ENCODE measurements at places on chromosomes 16 and 17.

DNA sequence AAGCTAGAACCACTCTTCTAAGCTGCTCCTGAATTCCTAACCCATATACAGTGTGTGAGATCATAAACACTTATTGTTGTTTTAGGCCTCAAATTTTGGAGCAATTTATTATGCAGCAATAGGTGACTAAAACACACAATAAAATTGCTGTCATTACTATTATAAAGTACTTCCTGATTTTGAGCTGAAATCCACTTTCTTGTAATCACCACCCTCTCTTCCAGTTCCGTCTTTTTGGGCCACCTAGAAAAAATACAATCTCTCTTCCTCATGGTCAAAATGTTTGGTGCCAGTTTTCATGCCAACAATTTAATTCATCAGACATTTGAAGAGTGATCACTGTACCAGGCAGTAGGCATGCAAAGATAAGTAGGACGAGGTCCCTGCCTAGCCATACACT, 43.3 kb upstream of the NF1 start:
- no peak for DNase-seq

- DNase-seq: no peak
Observed at GRCh38 chr16:52757746-52758472, 211.0 kb upstream of the TOX3 start.

GRCh38 chr17:16439811-16440351, 24.5 kb downstream of the TRPV2 start:
- no peak for DNase-seq

- no peak for DNase-seq
Observed at GRCh38 chr16:89219365-89219764, 1.9 kb downstream of the ZNF778 start.

GRCh38 chr16:87207509-87207908, 109.7 kb downstream of the C16orf95 start:
- peak; percentile 93 for DNase-seq

DNA sequence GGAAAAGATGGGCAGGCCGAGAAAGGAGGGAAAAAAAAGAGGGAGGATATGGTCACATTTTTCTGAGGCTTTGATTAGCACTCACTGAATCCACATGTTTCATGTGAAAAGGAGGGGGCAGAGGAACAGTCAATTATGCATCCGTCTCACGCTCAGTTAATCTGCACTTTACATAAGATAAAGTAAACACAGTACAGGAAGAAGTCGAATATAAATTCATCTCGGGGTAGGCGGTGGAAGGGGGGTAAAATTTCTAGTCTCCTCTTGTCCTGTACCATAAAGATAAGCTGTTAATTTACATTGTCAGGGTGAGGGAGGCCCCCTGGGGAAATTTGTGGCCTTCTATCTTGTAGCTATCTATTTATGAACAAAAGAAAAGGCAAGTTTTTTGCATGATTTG, 73.1 kb upstream of the CES5A start:
- DNase-seq: no peak

- no peak for DNase-seq
Observed at GRCh38 chr17:44221862-44222111, 2.3 kb upstream of the UBTF start.

GRCh38 chr16:88750854-88751253, 34.2 kb downstream of the PIEZO1 start:
- no peak for DNase-seq

- peak; percentile 56 for DNase-seq
Observed at GRCh38 chr16:726438-727290, at the start of the genes CCDC78 and HAGHL. CCDC78 (minus strand) TSS chr16:726443; CDS start chr16:726367, 76 bp downstream. HAGHL (plus strand) TSS chr16:727106; CDS start chr16:727510, 404 bp downstream.

GRCh38 chr16:66928702-66929388, 3.5 kb upstream of the RRAD start:
- DNase-seq: peak; percentile 14

GRCh38 chr16:24091125-24091524, 165.0 kb upstream of the CACNG3 start:
- DNase-seq: no peak

- DNase-seq: no peak
Observed at GRCh38 chr16:2428784-2429033, 538 bp upstream of the CCNF start.

DNA sequence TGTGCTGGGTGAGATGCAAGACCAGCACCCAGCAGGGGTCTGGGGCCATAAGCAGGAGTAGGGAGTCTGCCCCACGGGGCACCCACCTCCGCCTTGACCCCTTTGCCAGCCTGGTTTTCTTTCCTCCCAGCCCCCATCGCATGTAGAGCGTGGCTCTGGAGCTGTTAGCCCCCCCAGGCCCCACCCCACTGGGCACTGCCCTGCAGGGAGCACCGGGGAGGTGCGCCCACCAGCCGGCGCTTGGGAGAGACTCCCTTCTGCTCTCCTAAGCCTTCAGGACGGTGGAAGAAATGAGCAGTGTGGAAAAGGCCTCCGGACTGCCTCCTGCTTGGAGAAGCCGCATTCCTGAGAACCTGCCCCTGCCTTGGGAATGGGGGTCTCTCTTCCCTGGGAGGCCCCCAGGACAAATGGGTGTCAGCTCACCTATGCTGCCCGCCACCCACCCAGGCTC, 186.2 kb downstream of the IRF8 start:
- no peak for DNase-seq

- DNase-seq: no peak
Observed at GRCh38 chr16:87434146-87434667, 42.1 kb downstream of the MAP1LC3B start.

- no peak for DNase-seq
Observed at GRCh38 chr17:33522623-33523022, 229.5 kb upstream of the ASIC2 start.
